ENCODE measurements at places on chromosomes 6 and 20. TPM values are rescaled to one million over a fixed set of nuclear protein-coding genes. Genes with fewer than 3 reads are reported as not detected.

GRCh38 chr20:25466846-25467245 lies 59.4 kb downstream of the GINS1 start:
- DNase-seq = no peak

DNA sequence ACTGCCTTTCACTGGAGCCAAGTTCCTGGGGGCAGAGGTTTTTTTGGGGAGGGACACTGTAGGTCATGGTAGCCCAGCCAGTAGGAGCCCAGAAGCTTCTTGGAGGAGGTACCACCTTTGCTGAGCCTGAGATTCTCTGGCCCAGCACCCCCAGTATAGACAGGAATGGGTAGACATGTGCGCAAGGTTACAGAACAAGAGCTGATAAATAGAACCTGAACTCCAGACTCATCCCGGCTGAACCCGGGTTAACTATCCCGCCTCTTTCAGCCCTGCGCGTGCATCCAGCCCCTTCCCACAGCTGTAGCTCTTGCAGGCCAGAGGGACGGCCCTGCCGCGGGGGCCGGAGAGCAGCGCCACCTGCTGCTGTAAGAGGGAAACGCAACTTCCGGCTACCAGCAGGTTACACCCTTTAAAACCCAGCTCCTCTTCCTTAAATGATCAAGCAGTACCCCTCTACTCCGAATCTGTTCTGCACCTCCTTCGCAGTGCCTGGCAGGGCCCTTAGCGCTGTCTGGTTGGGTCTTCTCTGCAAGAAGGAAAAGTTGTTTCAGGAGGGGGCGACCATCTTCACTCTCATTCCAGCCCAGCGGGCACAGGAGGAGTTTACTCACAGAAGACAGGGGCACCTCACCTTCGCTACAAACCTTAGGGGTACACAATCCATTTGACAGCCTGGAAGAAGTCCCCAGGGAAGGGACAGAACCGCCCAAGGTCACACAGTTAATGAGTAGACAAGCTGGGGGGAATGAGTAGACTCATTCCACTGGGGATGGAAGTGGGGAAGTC lies 7.5 kb downstream of the SRXN1 start:
- peak; percentile 77 for DNase-seq

DNA sequence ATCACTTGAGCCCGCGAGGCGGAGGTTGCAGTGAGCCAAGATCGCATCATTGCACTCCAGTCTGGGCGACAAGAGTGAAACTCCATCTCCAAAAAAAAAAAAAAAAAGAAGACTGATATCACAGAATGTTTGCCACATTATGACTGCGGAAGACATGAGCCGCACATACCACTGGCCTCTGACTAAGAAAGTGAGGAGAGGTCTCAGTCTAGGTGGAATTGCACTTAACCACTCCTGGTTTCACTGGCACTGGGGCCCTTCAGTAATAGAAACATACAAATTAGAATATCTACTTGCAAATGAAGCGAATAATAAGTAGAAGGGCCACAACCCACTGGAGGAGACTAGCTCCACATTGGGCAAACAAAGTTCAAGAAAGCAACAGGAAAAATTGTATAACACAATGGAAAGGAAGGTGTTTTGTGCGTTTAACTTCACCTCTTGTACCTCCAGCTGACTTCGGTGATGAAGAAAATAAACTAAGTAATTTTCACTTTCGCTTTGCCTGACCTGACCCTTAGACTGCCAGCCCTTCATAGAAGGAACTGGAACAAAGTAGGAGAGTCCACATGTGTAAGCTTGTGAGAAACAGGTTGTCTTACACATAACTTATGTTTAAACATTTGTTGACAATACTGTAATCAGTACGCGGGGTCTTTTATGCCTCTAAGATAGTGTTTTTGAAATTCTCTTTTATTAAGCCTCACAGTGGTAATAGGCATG lies 147.5 kb upstream of the TSHZ2 start:
- no peak for DNase-seq

DNA sequence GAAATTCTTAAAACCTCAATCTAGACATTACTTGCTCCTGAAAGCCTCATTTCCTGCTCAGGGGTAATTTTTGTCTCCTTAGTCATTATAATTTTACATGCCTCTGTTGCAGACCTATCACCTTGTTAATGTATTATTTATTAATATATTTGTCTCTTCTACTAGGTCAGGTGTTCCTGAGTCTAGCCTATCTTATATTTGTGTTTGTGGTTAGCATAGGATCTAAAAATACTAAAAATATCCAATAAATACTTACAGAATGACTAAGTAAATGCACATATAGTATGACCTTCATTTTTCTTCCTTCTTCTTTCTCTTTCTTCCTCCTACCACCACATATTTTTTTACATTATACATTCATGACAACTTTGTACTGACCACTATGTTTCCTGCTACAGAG lies 268.9 kb upstream of the HS3ST5 start:
- no peak for DNase-seq

GRCh38 chr6:90131125-90131524 lies 165.5 kb downstream of the BACH2 start:
- DNase-seq = no peak

DNA sequence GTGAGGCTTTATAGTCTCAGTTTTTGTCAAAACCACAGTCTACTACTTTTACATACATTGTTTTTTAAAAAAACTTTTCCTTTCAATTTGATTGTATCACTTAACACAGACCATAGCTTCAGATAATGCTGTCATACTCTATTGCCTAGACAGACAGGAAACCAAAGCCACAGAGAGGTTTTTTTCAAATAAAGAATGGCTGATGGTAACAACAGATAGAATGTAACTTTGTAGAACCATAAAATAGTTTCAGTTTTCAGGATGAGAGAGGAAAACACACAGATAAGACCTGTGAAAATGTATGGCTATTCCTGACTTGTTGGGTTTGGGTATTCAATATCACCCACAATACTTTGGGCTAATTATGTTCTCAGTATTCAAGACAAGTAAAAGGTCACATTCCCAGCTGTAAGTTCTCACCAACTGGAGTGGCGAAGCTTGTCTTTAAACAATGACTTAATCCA lies 94.0 kb downstream of the ADGRG6 start:
- DNase-seq = peak; percentile 47

GRCh38 chr6:28167926-28168325 lies 26.2 kb downstream of the ZKSCAN8 start:
- no peak for DNase-seq

DNA sequence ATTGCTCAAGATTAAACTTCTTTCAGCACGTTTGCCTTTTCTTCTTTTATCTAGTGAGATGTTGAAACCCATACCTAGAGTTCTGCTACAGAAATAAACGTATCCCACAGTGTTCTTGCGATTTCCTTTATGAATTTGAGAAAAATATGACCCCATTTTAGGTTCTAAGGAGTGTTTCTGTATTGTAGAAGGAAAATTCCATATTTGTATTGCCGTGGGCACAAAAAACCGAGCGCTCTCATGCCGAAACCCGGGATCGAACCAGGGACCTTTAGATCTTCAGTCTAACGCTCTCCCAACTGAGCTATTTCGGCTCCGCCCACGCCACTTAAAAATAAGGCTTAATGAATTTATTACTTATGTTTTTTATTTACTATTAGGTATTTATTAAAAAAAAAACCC lies 23.7 kb downstream of the ZNF311 start:
- peak; percentile 80 for DNase-seq

DNA sequence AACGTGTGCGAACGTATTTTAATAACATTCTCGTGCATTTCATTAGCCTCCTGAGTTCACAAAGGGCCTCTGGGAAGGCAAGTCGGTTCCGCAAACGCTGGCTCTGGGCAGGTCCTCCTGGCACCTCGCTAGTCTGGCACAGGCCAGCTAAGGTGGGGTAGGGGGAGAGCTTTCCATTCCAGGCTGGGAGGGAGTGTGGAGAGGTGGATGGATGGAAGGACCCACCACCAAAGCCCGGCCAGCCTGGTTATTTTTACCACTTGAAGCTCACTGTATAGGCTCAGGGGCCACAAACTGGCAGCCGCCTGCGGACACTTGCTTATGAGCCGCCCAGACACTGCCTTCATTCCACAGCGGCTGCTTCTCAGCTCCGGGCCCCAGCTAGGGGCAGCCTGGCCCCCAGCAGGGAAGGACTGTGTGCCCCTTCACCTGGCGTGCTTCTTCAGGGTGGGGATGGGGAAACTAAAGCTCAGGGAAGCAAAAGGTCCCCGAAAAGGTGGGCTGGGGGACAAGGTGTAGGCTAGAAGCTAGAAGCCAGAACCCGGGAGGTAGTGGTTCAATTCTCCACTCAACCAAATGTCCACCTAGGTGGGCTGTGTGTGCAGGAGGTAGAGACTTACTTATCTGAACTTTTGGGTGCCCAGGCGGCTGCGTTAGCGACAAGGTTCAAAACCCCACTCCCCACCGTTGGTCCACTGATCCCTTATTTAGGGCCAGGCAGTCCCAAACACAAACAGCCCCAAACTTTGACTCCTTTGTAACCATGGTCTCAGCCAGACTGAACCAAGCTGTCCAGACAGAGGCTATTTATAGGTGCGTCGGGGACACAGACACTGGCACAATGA lies 1.7 kb downstream of the PMEPA1 start:
- DNase-seq = peak; percentile 24

GRCh38 chr6:158707120-158707820 lies 57.4 kb downstream of the SYTL3 start:
- DNase-seq = peak; percentile 89

DNA sequence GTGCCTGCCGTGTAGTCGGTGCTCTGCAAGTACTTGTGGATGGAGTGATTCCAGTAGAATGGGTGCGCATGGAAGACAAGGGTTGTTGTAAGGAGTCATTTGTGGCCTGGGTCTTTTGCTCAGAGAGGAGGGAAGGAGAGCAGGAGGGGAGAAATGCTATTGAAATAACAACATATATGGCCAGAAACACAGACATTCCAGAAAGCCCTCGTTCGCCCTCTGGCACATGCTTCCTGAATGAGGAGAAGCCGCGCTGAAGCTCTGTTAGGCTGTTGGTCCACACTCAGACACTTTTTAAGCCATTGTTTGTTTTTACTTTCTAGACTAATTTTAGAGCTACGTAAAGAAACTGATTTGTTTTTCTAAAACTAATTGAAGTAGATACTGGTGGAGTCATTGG lies 107.4 kb downstream of the RPP40 start:
- no peak for DNase-seq

- DNase-seq = peak; percentile 72
Observed at GRCh38 chr6:45640081-45640491, 262.4 kb upstream of the SUPT3H start.

GRCh38 chr6:35050757-35051330 lies 90.3 kb downstream of the TCP11 start:
- DNase-seq = no peak

DNA sequence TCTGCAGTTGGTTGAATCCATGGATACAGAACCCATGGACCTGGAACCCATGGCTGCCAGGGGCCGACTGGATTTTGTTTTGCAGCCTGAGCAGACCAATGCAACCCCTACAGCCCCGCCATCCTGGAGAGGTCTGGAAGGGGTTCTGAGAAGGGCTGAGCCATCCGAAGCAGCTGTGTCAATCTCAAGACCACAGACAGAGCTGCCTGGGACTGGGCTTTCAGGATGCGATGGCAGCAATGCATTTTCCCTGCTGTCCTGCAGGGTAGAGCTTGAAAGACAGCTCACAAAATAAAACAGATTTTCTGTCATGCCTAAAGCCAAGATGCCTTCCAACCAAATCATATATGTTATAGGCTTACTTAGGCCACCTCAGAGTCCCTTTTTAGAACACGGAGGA lies 125.8 kb upstream of the NXT1 start:
- no peak for DNase-seq

DNA sequence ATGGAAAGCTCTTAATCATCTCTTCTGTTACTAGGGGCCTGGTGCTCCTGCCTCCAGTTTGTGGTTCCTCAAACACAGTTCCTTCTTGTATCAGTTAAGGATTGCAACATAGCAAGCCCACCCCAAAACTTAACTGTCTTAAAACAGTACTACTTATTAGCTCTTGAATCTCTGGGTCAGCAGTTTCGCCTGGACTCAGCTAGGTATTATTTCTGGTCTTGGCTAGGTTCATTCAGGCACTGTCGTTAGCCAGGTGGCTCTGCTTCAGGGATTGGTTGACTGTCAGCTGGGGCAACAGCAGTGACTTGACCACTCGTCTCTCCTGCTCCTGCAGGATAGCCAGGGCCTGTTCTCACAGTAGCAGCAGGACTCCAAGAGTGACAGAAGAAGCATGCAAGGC lies 30.0 kb upstream of the RALY start:
- no peak for DNase-seq

GRCh38 chr20:56393653-56394052 lies 1.2 kb downstream of the CSTF1 start:
- DNase-seq = no peak

DNA sequence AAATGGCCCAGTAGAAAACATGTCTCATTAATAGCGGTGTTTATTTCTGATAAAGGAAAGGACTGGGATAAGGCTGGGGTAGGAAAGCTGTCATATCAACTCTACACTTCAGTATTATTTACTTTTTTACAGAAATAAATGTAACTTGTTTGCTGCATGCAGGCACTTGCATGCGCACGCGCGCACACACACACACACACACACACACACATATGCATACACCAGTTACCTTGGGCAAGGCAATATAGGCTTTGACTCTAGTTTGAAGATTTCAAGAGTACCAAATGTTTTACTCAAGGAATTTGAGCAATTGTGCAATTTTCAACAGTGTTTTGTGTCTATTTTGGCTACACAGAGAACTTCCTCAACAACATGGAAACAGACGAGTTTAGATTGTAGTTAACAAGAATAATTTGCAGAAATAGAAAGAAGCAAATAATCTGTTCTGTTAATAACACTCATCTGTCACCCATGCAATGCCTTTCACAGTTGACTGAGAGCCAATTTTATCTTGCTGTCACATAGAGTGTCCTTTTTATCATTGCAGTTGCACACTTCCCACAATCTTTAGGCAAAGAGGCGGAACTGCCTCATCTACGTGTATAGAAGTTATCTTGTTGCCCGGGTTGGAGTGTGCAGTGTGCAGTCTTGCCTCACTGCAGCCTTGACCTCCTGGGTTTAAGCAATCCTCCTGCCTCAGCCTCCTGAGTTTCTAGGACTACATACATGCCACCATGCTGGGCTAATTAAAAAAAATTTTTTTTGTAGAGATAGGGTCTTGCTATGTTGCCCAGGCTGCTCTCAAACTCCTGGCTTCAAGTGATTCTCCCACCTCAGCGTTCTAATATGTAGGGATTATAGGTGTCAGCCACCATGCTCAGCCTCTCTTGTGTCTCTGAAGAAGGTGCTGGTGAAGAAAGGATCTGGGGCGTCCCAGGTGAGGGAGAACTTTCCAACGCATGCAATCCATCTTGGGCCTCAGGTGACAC lies 74.8 kb upstream of the SHLD1 start:
- peak; percentile 59 for DNase-seq

The FHL5 gene
- not detected for total RNA-seq

The VWA7 gene
- total RNA-seq = 24.7 TPM

The C6orf58 gene
- not detected for total RNA-seq

The STMND1 gene
- total RNA-seq = not detected

The NNAT gene
- 3.6 TPM for total RNA-seq

The NOTCH4 gene
- total RNA-seq = 5.0 TPM

The HMGCLL1 gene
- 16.2 TPM for total RNA-seq

Data from cardiac muscle cell (in vitro differentiated cells and primary cell).